T-helper 9 cell (primary cell): ENCODE measurements at places on chromosomes 7 and 10.

DNA sequence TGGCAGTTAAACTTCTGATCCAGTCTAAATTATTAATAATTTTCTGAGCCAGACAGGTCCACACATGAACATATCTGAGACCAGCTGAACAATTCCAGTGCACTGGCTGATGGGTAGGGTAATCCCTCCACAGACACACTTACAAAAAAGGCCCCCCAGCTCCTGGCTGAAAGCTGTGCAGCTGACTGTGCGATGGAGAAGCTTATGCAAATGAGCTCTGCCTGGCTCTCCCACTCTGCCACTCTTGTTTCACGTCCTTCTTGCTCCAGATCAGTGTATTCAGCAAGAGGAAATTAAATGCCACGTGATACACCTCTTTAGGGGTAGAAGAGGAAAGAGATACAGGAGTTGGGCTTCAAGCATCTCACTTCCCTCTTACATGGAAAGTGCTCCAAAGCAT, 76.4 kb upstream of the FEZF1 start:
- no peak for DNase-seq

DNA sequence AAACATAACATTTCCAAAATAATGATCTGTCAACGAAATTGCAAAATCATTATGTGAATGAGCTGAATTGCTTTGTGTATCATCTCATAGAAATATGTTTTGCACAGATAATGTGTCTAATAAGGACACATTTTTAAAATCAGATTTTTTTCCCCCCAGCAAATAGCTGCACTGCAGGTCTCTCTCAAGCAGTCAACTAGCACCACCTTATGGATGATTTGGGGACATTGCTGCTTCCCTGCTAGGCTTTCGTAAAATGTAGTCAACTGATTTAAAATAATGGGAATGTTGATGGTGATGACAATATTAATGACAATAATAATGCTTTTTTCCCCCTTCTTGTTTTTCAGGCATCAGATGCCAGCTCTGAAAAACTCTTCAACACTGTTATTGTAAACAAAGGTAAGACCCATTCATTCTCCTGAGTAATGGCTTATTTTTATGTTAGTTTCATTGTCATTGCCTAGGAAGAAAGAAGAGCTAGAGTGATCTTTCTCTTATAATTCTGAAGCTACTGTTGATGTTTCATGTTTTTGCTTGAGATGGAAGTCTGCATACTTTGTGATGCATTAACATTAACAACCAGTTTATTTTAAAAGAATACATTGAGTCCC, 433.6 kb upstream of the GALNT17 start:
- DNase-seq, result no peak

- no peak for DNase-seq
These were observed 8.6 kb downstream of the GJD4 start for GRCh38 chr10:35613597-35614226.

DNA sequence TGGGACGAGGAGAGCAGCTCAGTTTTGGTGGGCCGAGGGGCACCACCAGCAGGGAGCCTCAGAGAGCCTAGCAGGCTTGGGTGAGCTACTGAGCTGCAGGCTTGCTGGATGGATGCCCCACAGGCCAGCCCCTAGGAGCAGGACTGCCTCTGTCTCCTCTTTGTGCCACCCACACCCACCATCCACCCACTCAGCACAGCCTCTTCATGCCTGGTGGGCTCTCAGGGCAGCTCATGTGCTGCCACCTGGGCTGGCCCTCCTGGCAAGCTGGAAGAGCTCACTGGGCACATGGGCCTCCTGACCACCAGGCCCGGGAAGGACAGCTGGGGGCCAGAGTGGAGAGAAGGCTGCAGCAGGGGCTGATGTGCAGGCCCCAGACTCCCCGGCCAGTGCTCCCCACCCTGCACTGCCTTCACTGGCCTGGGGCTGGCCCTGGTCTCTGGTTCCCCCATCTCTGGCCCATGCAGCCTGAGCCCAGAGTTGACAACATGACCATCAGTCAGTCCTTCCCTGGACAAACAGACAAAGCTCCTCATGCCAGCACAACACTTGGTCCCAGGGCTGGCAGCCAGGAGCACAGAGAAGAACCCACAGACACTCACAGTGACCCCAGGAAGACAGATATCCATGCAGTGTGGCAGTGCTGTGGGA, 8.2 kb downstream of the RASGEF1A start:
- DNase-seq, result no peak

GRCh38 chr10:79102498-79102874, 33.7 kb downstream of the ZMIZ1 start:
- no peak for DNase-seq

- no peak for DNase-seq
These were observed 2.3 kb upstream of the MGAM start for GRCh38 chr7:141993354-141993753.

DNA sequence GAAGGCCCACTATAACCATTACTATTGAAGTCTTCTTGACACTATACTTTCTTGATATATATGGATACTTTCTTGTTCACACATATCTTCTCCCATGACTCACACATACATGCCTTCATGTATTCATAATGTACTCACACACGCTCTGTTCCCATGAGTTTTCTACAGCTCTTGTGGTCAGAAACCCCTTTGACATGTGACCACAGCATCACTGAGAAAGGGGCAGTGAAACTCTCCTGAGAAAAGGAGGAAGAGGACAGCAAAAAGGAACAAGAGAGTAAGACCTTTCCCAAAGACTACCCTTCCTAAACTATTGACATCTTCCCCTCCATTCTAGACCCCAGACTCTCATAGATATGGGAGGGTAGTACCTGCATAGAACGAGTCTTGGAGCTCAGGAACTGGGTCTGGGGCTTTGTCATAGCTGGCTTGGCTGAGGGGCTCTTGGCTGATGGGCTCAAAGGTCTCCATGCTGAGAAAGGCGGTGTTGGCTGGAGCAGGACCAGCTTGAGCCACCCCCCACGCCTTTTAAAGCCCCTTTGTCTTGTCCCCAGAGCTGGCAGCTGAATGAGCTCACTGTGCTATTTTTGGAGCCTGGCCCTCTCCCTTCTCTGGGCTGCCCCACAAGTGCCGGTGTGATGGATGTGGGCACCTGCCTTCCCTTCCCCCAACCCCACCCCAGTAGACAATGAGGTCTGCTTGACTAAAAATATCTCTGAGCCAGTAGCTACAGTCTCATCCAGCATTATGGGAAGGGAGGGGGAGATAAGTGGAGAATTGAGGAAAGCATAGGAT, 5.1 kb downstream of the SYNPO2L start:
- no peak for DNase-seq

DNA sequence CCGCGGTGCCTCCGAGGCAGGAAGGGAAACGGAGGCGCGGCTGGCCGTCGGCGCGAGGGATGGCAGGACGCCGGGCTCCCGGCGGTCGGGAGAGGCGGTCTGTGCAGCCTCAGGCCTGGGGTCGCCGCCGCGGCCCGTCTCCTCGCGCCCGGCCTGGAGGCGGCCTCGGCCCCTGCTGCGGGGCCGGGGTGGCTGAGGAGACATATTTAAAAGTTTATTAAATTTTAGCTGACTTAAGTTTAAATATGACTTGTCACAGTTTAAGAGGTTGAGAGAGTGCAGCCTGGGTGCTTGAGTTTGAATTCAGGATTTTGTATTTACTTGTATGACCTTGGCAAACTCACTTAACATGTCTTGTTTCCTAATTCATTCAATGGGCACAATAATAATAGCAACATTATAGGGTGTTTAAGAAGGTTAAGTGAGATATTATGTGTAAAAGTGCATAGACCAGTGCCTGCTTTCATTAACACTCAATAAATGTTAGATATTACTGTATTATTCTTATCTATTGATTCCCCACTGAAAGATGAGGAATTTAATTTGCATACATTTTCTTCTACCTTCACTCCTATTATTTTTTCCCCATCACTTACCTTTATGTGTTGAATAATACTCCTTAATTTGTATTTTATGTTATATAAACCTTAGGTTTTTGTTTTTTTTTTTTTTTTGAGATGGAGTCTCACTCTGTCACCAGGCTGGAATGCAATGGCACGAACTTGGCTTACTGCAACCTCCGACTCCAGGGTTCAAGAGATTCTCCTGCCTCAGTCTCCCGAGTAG, 718 bp downstream of the DYNC2I1 start:
- no peak for DNase-seq

DNA sequence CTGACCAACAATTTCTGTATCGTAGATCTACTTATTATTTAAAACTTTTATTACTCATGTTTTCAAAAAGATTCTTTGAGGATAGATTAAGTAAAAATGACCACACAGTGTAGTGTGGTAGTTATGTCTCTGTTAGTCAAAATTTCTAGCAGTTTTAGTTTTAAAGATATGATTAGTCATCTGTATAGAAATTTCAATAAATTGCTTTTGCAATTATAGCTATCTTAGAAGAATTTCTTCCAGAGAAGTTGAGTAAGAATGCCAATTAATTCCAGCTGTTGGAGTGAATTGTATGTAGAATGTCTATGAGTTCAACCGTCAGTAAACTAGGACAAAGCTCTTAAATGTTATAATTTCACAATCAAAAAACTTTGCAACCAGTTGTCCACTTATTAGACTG, 229.7 kb downstream of the CDK14 start:
- no peak for DNase-seq

DNA sequence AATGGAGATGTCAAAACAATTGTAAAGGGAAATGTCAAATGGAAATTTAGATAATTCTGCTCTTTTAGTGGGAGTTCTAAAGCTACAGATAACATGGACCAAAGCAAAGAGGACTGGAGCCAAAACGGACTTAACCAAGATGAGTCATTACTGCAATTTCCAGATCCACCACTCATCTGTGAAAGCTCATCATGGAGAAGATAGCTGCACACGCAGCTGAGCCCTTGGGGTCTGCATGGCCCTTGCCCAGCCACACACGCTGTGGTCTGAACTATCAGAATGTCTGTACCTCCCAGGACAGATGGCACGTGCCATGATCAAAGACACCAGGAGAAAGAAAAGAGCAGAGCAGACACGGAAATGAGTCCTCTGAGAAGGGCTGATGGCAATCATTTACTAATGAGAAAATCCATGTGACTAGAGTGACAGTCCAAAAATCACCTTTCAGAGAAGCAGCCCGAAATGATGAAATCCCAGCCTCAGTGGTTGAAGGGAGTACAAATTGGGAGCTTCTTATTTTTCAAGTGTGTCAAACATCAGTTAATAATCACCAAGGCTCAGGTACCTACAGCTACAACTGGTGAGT, 177.9 kb upstream of the MGMT start:
- no peak for DNase-seq

- no peak for DNase-seq
These were observed 9.9 kb downstream of the MDH2 start for GRCh38 chr7:76057813-76058145.

DNA sequence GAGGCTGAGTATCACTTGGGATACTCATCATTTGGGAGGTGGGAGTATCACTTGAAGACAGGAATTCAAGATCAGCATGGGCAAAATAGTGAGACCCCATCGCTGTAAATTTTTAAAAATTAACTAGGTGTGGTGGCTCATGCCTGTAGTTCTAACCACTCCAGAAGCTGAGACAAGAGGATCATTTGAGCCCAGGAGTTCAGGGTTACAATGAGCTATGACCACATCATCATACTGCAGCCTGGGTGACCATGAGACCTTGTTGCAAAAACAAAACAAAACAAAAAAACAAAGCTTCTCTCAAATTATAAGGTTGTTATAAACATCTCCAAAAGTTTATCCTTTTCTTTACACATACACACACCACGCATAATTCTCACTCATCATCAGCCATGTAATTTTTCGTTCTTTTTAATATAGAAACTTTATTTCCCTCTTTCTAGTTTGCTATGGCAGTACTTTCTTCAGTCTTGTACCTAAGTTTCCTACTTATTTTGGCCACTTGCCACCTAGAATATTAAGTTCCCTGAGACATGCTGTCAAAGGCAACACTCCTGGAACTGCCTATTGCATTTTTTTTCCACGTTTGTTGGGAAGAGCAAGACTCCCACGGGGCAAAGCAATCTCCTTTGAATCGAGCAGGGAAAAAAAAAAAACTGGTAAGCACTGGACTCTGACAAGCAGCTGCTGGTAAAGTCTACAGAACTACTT, 37.1 kb downstream of the SKIDA1 start:
- no peak for DNase-seq

- no peak for DNase-seq
These were observed 167.9 kb downstream of the CPEB3 start for GRCh38 chr10:92122941-92123450.

DNA sequence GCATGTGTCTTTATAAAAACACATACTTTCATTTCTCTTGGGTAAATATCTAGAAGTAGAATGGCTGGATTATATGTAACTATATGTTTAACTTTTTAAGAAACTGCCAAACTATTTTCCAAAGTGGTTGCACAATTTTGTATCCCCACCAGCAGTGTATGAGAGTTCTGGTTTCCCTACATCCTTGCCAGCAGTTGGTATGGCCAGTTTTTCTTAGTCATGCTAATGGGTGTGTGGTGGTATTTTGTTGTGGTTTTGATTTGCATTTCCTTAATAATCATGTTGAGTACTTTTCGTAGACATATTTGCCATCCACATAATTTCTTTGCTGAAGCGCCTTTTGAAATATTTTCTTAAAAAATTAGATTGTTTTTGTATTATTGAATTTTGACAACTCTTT, 60.3 kb downstream of the NEUROG3 start:
- DNase-seq, result no peak

DNA sequence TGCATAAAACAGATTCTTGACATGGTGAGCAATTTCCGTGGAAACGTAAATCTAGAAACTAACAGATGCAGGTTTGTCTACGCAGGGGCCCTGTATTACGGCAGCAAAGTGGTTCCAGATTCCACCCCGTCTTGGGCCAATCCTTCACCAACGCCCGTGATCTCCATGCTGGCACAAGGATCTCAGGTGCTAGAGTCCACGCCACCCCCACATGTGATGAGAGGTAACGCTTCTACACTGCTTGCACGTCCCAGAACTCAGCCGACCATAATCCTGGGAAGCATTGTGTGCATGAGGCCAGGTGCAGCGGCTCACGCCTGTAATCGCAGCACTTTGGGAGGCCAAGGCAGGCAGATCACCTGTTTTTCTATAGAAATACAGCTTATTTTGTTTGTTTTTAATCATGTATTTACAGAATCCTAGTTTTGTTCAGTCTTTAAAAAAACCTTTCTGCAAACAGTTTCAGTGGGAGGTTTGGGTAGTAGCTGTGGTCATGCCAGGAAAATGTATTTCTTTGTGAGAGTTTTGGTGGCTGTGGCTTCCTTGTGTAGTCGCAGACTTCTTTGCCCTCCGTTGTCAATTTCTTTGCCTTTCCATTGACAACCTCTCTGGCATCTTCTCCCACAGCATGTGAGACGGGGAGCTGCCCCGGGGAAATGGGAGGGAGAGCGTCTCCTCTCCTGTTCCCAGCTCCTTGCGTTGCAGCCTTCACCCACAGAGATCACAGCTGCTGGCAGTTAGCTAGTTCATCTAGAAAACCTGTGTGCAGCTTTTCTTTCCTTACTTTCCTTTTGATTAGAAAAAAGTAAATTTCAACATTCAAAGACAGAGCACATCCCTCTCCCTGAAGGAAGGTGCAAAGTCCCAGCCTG, 35.7 kb downstream of the ITIH2 start:
- no peak for DNase-seq
